RWPE2 (cell line): ENCODE measurements at places on chromosomes 11 and 22.

GRCh38 chr11:17154409-17155159 lies 53.2 kb downstream of the PIK3C2A start:
- no peak for DNase-seq

DNA sequence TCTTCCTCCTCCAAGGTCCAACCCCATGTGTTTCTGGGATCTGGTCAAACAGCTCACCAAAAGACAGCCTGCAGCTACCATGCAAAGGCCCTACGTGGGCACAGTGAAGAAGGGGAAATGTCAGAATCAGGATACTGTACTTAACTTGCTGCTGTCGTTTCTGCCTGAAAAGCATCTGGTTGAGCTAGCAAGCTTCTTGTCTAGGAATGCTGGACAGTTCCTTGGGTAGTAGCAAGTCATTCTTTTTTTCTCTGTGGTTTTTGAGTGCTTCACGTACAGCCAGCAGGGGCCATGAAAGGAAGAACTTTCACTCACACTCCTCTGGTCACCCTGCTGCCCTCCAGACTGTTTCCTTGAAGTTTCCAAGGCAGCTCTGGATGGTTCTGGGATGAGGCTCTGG lies 24.7 kb downstream of the RCOR2 start:
- DNase-seq = no peak

GRCh38 chr11:35365395-35365794 lies 54.0 kb downstream of the SLC1A2 start:
- no peak for DNase-seq

- no peak for DNase-seq
Observed at GRCh38 chr22:47371263-47372090, 609.0 kb downstream of the TBC1D22A start.
